ENCODE measurements at places on chromosomes 11 and 22.

DNA sequence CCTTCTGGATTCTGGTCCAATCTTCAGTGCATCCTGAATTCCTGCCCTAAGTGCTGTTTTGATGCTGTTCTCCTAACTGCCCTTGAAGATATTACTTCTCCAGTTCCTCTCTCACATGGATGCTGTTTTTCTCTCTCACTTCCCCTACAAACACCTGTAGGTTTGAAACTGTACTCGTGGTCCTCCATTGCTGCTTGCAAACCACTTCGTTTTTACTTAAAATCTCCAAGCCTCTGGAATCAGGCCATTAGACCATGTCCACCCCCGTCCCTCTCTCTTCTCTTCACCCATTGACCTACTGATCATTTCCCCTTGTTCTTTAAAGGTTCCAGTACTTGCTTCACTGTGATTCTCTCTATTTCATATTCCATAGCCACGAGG, 988.1 kb downstream of the NTM start:
- DNase-seq = no peak

DNA sequence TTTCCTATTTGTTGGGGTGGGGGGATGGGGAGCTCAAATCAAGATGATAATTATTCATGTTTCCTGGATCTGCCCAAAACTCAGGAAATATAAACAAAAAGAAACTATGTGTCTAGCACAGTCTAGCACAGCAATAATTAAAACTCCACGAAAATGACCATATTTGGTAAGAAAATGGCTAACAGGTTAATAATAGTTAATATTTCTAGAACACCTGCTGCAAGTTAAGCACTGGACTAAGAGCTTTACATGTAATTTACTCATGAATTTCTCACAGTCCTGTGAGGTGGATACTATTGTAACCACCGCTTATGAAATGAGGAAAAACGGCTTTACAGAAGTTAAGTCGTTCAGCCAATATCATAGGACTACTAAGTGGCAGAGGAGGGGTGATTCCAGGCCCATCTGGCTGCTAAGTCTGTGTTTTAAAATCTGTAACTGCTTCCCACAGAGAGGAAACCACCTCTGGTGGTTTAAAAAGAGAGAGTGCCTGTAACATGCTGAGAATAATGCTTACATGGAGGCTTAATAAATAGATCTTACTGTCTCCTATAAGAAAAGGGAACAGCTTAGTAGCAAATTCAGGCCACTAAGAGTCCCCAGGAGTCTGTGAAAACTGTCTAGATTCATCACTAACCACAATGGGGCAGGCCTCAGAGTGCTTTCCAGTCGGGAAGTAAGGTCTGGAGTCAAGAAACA, 11.0 kb upstream of the AMOTL1 start:
- no peak for DNase-seq

DNA sequence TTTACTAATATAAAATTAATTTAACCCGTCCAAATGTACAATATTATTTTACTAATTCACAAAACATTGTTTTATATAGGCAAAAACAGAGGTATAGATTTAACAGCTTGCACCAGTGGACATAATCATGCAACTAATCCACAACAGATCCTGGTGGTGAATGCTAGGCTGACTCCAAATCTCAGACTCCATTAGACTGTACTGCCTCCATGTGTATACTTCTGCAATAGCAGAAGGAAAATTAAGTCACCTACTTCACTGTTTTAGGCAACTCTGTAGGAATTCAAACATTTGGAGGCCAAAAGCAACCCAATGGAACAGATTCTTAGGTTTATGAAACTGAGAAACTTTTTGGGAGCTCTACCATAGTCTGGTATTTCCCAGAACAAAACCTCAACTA, 30.0 kb upstream of the RAB39A start:
- no peak for DNase-seq

DNA sequence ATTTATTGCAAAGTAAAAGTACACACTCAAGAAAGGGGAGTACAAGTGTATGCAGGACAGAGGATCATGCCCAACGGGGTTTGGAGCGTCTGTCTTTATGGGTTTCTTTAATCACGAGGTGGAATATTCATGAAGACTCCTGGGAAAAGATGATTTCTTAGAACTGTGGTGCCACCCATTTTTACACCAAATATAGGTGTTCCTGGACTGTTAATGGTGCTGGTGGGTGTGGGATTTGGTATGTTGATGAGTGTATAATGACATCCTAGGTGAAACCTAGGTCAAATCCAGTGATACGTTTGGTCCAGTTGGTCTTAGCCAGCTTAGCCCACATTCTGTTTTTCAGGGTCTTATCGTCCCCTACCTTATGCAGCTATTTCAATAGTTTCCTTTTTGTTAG, 21.1 kb downstream of the ANO3 start:
- no peak for DNase-seq

DNA sequence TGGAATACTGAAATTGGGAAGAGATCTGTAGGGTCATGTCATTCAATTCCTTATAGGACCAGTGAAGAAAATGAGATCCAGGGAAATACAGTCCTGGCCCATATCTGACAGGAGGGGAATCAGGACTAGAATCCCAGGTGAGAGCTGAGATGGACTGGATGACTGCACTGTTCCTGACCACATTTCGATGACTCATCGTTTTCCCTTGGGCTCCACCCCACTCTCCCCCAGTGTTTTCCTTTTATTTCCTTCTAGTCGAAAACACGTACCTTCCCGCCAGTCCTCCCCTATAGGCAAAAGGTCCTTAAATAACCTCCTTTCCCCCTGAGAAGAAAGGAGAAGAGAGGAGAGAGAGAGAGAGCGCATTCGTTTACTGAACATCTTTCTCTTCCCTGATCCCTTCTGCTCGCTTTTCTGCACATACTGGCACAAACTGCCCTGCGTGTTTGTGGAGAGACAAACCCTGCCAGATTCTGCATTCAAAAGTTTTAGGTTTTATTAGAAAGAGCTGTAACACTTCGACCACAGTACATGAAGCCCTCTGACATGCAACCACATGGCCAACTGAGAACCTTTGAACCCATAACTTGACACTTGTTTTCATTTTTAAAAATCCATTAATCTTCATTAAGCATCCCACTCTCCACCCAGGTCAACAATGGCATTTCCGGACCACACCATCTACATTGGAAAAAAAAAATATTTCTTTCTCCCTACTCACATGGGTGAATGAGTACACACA, 565.7 kb downstream of the METTL15 start:
- DNase-seq = no peak

- no peak for DNase-seq
These were observed 10.2 kb downstream of the SLC35F2 start for GRCh38 chr11:107848345-107848744.

GRCh38 chr11:33211153-33211552, 46.0 kb upstream of the HIPK3 start:
- no peak for DNase-seq

- no peak for DNase-seq
These were observed 3.0 kb downstream of the JAM3 start for GRCh38 chr11:134071766-134072402.

- DNase-seq = no peak
These were observed 595.1 kb upstream of the CCDC179 start for GRCh38 chr11:23455321-23455891.

Measured in activated CD8-positive, alpha-beta memory T cell treated with anti-CD3 and anti-CD28 coated beads for 4 hours (primary cell).